ENCODE measurements at places on chromosomes 6 and 20. TPM values are rescaled to one million over a fixed set of nuclear protein-coding genes. Genes with fewer than 3 reads are reported as not detected.

DNA sequence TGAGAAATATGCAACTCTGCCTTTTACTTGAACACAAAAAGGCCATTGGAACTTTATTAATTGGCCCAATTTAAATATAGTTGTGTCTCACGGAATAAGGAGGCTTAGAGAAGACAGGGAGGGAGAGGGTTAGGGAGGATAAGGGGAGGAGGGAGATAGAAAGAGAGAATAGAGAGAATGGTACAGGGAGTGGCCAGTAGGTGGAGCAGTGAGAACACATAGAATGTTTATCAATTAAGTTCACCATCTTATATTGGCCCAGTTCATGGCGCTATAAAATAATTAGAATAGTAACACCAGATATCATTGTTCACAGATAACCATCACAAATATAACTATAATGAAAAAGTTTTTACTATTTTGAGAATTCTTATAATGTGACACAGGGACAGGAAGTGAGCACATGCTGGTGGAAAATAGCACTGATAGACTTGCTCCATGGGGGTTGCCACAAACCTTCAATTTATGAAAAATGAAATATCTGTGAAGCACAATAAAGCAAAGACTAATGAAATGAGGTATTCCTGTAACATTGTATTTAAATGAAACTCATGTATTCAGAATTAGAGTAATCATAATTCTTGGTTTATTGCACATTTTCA, 374.1 kb upstream of the MANEA start:
- DNase-seq: no peak

- DNase-seq: no peak
Measured at GRCh38 chr20:24914388-24915241, 34.5 kb upstream of the CST7 start.

GRCh38 chr6:21804941-21805610, 211.5 kb downstream of the SOX4 start:
- DNase-seq: no peak

DNA sequence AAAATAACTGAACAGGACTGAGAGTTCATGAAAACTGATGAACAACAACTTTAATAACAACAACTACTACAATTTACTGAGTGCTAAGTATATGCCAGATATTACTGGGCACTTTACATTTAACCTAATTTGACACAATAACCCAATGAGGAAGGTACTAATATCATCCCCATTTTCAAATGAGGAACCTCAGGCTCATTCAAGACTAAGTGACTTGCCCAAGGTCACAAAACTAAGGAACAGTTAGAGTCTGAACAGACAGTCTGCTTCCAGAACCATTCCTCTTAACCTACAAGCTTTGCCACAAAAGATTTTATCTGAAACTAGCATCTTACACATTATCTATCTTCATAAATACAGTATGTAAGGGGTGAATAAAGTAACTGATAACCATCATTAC, 10.6 kb upstream of the NDRG3 start:
- no peak for DNase-seq

DNA sequence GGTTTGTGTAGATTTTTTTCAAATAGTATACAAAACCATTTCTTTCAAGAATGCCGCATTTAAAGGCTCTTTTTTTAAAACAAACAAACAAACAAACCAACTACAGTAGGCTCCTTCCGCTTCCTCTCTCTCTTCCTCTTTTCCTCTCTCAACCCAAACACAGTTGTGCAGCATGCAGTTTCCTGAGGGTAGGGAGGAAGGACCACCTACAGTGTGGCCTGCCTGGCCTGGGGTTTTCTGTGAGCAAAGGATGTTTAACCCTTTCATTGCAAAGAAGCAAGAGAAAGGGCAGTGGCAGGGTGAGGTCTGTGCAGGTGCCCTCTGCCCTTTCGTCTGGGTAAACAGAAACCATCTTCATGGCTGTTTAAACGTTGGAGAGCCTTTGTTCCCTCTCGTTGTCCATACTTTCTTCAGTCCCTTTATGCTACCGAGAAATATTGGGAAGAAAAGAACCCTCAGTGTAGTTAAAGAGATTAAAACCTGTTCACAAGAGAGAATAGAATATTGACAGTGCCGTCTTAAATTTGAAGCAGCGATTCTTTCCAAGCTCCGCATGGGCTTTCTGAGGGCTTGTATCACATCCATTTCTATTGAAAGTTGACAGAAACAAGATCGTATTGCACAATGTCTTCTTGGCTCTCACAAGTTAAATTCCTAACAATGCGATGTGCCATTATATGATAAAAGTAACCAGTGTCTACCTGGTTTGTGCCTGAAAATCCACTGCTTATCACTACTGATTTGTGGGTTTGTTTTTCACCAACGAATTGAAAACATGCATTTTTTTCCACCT, 215.5 kb upstream of the SNX9 start:
- no peak for DNase-seq

GRCh38 chr6:149079911-149080491, 237.5 kb upstream of the TAB2 start:
- DNase-seq: no peak

GRCh38 chr6:157534977-157535339, 154.0 kb downstream of the ZDHHC14 start:
- no peak for DNase-seq

- DNase-seq: peak; percentile 38
Measured at GRCh38 chr6:89433252-89434149, 549 bp downstream of the ANKRD6 start.

- no peak for DNase-seq
Measured at GRCh38 chr6:101465863-101466262, 72.4 kb downstream of the GRIK2 start.

GRCh38 chr6:70686548-70687133, 19.0 kb downstream of the SMAP1 start:
- no peak for DNase-seq

DNA sequence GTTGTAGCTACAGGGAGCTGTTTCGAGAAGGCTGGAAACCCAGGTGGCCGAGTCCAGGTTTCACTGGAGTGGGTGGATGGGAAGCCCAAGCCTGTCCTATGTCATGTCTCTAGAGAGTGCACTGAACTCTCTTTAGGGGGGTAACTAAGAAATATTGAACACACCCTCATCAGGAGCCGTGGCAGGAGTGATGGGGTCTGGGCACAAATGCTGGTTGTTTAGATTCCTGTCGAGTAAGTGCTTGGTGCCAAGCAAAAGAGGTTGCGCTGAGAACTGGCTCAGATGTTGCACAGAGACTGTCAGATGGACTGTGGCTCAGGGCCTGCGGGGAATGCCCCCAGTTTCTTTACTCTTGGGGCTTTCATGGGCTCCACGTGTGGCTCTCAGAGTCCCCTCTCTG, 7.3 kb upstream of the FAM209A start:
- no peak for DNase-seq

GRCh38 chr6:24649691-24650090, 3.7 kb upstream of the KIAA0319 start:
- DNase-seq: no peak

- DNase-seq: no peak
Measured at GRCh38 chr20:35002426-35003210, 47.0 kb downstream of the MYH7B start.

GRCh38 chr6:118801257-118801656, 92.7 kb upstream of the ASF1A start:
- no peak for DNase-seq

- no peak for DNase-seq
Measured at GRCh38 chr6:88763160-88763559, 200.3 kb downstream of the RNGTT start.

GRCh38 chr6:138590796-138591709, 91.8 kb upstream of the NHSL1 start:
- peak; percentile 56 for DNase-seq

DNA sequence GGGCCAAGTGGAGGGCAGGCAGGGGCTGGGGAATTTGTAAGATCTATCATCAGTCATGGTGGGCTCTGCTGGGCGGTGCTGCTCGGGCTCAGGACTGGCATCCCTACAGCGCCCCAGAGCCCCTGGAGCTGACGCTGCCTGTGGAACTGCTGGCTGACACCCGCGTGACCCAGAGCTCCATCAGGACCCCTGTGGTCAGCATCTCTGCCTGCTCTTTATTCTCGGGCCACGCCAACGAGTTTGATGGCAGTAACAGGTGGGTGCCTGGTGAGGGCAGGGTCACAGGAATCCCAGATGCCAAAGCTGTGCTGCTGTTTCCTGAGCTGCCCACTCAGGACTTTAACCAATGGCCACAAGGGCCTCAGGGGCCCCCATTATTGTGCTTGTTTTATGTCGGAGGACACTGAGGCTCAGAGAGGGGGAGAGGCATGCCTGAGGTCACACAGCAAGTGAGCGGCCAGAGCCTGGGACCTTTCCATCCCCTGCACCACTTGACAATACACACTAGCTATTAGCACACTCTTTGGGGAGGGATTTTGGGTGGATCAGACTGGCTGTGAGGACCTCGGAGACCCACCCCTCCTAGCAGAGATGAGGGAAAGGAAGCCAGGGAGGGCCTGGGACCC, 6.3 kb downstream of the BPIFB2 start:
- no peak for DNase-seq

GRCh38 chr6:104046426-104046825, 813.3 kb downstream of the HACE1 start:
- no peak for DNase-seq

GRCh38 chr6:137699031-137699683, 167.9 kb upstream of the TNFAIP3 start:
- peak; percentile 70 for DNase-seq

DNA sequence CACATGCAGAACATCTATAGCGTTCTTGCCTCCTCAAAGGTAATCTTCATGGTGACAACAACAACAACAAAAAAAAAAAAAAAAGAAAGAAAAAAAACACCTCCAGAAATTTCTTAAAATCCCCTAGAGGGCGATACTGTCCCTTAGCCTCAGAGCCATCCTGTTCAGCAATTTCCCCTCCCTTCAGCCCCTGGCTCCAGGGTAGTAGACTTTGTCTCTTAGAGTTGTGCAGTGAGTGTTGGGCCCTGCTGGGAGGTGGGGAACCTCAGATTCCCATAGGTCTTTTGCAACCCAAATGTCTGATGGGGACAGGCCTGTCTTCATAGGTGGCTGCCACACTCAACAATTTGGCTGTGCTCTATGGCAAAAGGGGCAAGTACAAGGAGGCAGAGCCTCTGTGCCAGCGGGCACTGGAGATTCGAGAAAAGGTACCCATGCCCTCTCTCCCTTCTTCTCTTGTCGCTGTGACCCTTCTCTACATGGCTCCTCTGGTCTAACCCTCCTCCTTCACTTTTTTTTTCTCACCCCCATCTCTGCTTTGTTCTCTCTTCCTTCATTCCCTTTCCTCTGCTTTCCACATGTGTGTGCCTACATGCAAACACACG, 6.0 kb upstream of the PTK7 start:
- DNase-seq: no peak

DNA sequence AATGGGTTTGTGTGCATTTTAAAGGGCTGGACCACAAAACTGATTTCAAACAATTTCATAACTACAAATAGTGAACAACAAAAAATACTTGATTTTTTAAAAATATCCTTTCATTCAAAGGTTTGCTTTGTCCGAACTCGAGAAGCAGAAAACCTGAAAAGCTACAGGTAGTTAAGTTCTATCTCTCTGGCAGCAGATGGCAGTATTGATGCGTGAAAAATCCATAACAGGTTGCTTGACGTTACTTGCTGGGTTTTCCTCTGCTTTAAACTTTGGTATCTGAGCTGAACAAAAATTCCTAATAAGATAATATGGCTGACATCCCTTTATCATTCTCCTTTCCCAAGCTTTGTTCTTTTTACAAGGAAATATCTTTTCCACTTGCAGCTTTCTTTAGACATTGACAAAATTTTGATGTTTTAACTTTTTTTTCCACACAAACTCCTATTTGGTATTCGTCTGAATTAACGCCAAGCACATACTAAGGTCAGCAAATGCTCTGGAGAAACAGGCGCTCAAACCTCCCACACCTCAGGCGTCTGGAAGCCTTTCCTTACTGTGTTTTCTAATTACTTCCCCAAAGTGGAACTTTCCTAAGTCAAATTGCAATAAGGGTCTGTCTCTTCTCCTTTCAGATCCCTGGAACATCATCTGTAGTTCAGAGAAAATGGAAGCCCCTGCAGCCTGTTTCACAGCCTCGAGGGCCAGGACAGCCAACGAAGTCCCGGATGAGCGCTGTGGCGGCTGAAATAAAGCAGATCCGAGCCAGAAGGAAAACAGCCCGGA, 50.3 kb upstream of the GFRAL start:
- DNase-seq: no peak

DNA sequence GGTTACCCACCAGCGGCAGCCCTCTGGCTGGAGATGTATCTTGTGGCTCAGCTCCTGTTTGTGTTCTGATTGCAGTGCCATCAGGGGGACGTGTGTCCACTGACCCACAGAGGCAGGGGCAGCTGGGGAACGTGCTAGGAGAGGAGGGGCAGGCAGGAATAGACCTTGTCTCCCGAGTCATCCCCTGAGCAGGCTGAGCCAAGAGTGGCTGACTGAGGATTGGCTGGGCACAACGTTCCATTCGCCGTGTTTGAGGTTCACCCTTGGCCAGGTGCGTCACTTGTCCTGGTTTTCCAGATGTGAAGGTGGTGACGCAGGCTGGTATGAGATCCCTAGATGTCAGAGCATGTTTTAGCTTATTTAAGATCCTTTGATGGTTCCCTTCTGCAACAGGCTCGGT, 57.7 kb downstream of the ADNP start:
- DNase-seq: no peak

GRCh38 chr6:144340541-144341371, 55.6 kb downstream of the UTRN start:
- no peak for DNase-seq

DNA sequence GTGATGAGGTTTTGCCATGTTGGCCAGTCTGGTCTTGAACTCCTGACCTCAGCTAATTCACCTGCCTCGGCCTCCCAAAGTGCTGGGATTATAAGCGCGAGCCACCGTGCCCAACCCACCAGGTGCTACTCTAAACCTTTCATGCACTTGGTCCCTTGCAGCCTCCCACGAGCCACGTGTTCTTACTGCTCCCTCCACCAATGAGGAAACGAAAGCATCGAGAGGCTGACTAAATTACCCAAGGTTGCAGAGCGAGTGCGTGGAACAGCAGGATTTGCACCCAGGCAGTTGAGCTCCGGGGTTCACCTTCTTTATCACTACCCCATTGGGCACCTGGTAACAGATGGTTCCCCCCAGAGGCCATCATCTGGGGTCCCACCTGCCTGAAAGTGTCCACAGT, 208.3 kb downstream of the LY86 start:
- no peak for DNase-seq

- no peak for DNase-seq
Measured at GRCh38 chr6:48809245-48809644, 653.8 kb downstream of the MMUT start.

The GSTA3 gene
- not detected for total RNA-seq

The CLPSL2 gene
- total RNA-seq: not detected

The ID4 gene
- total RNA-seq: not detected

The RIPPLY2 gene
- total RNA-seq: not detected

The DHX35 gene
- 7.7 TPM for total RNA-seq

The HLA-DQB2 gene
- total RNA-seq: not detected
